Left kidney (tissue), 8 donors: ENCODE measurements at places on chromosomes 1 and 21.

GRCh38 chr1:203304391-203304918, 864 bp upstream of the BTG2 start:
- no peak for DNase-seq

GRCh38 chr1:81391125-81391828, 409.5 kb upstream of the ADGRL2 start:
- DNase-seq, result no peak

- DNase-seq, result no peak
Measured at GRCh38 chr1:47523835-47524215, 86.0 kb downstream of the FOXD2 start.

DNA sequence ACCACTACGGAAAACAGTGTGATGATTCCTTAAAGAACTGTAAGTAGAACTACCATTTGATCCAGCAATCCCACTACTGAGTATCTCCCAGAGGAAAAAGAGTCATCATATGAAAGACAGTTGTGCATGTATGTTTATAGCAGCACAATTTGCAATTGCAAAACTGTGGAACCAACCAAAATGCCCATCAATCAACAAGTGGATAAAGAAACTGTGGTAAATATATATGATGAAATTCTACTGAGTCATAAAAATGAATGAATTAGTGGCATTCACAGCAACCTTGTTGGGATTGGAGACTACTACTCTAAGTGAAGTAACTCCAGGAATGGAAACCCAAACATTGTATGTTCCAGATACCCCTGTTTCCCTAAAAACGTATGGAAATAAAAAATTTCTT, 337.0 kb upstream of the PTBP2 start:
- no peak for DNase-seq

DNA sequence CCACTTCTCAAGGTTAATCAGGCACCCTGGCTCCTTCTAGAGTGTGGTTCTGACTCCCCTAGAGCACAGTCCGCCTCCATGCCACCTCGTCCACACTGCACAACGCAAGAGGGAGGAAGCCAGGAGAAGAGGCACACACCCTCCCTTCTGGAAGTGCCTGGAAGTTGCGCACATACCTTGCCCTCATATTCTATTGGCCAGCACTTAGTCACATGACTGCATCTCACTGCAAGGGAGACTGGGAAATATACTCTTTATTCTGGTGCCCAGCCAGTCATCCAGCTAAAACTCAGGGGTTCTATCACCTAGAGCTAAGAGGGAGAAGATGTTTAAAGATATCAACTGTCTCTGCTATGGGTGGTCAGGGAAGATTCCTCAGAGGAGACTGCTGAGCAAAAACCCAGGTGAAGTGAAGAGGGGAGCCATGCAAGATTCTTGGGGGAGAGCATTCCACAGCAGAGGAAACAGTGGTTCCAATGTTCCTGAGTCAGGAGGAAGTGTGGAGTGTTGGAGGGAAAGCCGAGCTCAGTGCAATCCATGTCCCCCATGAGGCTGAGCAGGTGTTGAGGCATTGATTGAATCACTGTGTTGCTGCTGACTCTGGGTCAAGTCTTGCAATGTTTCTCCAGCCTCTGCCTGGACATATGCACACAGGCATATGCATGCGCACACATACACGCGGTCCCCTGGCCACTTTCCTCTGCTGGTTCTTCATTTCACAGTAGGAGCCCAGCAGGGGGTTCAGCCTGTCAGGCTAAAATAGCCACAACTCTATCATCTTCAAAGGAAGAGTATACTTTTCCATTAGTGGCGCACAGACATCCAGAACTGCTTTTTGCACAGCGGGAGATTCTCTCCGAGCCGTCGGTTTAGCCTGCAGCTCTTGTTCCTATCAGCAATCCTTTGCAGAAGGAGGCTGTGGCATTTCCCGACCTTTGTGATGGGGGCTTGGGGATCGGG, 22.3 kb upstream of the KLHDC7A start:
- DNase-seq, result no peak
